ENCODE measurements at places on chromosomes 5 and 9.

DNA sequence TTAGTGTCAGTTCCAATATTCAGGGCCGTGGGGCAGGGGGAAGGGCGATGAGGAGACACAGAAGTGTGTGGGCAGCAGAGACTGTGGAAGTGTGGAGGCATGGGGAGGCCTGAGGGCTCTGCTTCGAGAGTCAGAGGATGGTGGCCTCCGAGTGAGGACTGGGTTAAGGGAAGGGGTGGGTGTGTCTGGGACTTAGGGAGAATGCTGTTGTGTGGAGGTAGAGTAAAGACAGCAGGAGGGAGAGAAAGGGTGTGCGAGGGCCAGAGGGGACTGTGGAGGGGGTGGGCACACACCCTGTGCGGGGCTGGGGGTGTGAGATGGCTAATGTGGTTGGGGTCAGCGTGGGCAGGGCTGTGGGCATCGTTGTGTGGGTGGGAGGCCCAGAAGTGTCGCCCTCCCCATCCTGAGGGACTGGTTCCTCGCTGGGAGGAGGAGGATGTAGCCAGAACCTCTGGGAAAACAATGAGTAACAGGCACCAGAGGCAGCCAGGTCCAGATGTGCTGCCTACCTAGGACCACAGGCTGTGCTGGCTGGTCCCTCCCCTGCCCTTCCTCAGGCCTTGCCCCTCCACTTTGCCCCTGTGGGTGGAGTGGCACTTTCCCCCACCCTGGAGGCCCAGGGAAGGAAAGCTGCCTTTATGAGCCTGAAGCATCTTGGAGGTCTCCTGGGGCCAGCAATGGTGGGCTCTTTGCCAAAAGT lies 4.2 kb downstream of the USP20 start:
- DNase-seq: no peak

DNA sequence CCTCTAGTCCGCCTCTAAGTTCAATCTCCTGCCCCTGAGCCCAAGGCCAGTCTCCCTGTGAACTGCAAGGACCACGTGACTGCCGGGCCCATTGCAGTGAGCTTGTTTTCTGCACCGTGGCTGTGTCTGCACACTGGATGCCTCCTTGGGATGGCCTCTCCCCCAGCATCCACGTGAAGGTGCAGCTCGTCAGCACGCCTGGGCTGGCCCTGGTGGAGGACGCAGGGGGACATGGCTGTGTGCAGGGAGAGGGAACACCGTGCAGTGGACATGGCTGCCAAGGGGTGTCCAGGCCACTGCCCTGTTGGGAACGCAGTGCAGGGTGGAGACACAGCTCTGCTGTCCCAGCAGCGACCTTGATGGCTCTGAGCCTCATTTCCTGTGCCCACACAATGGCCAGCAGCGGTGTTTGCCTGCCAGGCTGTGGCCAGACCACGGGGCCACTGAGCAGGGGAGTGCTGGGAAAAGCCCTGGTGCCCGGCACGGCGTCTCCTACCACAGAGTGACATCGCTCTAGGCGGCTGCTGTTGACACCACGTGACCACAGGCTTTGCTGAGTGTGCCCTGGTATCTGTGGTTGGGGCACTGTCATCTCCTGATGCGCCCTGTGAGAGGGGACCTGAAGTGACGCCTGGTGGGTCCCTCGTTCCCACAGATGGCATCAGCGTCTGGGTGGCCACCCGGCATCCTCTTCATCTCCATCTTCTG lies 26.9 kb upstream of the EXOC3 start:
- no peak for DNase-seq

DNA sequence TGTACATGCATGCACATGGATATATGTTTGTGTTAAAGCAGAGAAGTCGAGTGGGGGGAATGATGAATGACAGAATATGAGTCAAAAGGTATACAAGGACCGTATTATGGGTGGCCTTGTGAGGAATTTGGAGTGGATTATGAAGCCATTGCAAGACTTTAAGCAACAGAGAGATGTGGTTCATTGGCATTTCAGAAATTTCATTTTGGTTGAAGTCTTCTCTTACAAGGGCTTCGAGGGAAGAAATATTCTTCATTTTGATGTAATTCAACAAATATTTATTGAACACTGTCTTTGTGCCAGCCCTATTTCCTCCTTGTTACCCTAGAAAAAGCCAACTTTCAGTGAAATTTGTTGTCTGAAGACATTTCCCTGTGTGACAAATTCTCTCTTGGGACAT lies 83.9 kb upstream of the SLCO6A1 start:
- no peak for DNase-seq

- no peak for DNase-seq
These were observed 1051.0 kb downstream of the CDH12 start for GRCh38 chr5:21802100-21802499.

DNA sequence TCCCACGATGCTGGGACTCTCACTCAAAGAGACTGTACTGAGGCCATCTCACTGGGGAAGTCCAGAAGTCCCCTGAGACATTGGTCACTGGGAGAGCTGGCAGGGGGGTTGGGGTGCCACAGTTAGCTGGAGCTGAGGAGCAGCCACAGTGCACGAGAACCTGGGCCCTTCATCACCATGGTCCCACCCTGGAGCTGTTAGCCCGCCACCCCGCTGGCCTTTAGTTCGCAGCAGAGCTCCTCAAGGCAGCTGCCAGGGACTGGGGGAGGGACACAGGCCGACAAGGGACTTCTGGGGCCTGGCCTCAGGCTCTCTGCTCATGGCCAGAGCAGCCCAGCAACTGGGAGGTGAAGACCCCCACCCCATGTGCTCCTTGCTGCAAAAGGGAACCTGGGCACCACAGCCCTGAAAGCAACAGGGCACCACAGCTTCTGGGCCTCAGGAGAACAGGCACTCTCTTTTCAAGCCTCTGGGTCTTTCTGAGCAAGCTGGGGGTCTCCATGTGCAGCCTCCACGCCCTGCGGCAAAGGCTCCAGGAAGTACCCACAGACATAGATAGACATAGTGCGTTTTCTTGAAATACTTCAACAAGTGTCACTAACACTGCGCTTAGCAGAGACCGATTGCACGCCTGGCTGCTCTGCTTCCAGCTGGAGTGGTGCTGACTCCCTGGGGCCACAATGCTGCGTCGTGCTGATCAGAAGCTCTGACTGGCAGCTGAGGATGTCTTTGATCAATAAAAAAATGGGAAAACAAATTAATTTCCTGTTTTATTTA lies 46.0 kb downstream of the VAV2 start:
- DNase-seq: no peak

DNA sequence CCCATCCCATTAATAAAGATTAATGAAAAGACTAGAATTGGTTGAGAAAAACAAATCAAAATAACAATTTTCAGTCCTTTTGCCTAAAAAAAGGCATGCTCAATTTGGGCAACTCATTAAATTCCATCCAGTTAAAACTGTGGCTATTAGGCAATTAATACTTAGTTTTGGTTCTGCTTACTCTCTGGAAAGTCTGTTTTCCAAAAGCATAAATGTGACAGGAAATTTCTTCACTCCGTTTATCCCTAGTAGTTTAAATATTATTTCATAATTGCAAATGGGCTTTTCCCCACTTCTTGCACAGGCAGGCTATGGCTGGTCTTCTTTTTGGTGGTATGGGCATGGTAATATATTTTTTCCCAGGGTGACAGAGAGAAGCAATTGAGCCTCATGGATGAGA lies 373.3 kb upstream of the KLF4 start:
- no peak for DNase-seq

Data from NCI-H1930 (cell line).